EL (cell line): ENCODE measurements at places on chromosomes 3 and 15.

GRCh38 chr3:149448331-149448831 is 26.1 kb upstream of the TM4SF4 start:
- DNase-seq: peak; percentile 90

DNA sequence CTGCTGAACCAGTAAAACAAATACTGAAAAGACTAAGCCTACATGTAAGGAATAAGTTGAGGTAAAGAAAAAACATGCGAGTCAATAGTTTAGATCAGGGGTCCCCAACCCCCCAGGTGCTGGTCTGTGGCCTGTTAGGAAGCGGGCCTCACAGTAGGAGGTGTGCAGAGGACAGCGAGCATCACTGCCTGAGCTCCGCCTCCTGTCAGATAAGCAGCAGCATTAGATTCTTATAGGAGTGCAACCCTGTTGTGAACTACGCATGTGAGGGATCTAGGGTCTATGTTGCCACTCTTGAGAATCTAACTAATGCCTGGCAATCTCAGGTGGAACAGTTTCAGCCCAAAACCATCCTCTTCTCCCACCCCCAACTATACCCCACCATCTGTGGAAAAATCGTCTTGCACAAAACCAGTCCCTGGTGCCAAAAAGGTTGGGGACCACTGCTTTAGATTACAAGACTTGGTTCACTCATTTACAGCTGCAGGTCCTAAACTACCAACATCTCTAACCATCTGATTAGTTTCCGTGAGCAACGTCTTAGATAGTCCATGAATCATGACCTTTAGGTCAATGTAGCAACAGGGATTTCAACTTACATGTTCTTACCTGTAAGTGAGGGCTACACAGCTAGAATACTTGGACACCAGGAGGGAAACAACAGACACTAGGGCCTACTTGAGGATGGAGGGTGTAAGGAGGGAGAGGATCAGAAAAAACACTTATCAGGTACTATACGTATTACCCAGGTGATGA is 66.7 kb downstream of the TRANK1 start:
- DNase-seq: no peak

- no peak for DNase-seq
Observed at GRCh38 chr3:2772803-2773202, 337.4 kb downstream of the IL5RA start.

DNA sequence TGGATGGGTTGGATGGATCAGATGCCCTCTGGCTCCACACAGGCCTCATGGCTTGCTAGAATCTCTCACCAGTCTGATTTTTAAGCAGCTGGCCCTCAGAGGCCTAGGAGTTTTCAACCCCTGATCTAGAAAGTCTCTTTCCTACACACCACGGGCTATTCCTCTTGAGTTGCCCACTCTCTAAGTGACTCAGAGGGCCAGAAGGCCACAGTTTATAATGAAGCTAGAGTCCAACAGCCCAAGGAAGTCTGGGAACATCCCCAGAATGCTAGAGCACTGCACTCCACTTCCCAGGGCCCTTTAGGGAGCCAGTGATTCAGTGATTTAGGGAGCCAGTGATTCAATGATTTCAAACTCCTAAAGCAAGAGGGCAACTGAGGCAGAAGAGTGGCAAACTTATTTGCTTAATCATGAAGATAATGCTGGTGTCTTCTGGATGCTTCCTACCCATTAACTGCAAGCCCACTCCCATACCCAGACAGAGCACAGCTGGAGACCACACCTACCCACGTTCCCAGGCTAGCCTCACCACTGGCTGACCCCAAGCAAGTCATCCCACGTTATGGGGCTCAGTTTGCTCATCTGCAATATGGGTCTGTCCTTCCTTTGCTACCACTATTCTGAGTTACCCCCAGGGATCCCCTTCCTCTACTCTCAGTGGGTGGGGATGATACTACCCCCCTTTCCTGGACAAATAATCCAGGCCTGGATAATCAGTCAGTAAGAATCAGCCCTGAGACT is 36.7 kb downstream of the ABTB1 start:
- peak; percentile 19 for DNase-seq

- no peak for DNase-seq
Observed at GRCh38 chr15:40075298-40076044, 33.2 kb downstream of the BMF start.

DNA sequence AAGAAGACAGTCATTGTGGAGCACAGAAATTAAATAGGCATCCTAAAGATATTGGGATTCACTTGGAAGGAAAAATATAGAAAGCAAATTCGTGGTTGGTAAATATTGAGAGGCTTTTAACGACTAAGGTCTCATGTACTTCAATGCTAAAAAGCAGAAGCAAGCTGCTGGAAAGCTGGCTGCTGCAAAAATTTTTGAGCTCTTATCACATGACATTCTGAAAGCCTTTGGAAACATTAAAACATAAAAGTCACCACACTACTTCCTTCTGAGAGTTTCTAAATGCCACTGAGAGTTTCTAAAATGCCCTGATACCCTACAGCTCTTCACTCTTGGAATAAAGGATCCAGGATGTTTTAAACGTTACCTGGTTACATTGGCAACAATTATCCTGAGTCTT is 39.0 kb upstream of the CBLB start:
- no peak for DNase-seq

GRCh38 chr15:40493089-40493840 is 22.5 kb downstream of the CHST14 start:
- peak; percentile 55 for DNase-seq

DNA sequence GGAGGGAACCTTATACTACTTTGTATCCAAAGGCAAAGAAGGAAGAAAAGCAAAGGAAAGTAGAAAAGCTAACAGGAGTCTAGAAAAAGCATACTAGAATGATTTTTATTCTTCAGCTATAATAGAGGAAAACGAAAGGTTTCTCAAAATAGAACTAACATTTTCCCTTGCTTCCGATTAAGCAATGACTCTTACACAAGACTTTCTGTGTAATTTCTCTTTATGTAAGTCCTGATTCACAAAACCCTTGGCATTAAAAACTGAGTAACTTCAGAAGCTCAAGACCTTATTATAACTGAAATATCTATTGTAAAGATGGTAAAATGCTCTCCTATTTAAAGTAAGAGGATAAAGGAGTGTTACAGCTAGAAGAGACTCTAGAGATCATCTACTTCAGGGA is 97.4 kb downstream of the DTWD1 start:
- no peak for DNase-seq

GRCh38 chr15:101573951-101574350 is 78.2 kb downstream of the TM2D3 start:
- DNase-seq: no peak
